ENCODE measurements at places on chromosomes 1 and 21.

GRCh38 chr1:75099581-75099980 lies 34.6 kb upstream of the LHX8 start:
- DNase-seq = no peak

DNA sequence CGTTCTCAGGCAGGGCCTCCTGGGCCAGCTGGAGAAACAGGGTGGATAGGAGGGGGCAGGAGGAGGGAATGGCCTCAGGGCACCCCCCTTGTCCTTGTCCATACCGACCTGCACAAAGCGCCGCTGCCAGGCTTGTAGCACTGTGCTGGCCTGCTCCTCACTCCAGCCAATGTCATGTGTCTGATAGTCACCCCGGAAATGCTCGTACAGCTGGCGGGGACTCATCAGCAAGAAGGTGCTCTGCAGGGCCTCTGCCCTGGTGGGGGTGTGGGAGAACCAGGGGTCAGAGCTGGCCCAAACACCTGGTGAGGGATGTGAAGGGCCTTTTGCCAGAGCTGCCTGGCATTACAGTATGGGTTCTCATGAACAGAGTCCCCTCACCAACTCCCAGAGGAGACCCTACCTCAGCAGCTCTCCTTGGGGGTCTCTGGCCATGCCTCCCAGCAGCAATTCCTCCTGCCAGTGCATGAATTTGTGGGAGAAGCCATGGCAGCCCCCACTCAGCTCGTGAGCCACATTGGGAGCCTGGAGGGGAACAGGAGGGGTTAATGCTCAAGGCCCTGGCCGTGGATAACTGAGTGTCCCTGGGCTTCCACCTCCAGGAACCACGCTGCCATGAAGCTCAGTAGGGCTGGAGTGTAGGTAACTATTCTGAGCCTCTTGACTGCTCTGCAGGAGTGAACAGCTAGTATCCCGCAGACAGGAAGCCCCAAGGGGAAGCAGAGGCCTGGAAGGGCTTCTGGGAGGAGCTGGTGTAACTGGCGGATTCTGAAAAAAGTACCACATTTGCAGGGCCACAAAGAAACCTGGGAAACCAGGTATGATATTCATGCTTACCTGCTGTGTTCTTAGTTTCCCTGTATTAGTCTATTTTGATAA lies 13.3 kb downstream of the PTCH2 start:
- DNase-seq = no peak

DNA sequence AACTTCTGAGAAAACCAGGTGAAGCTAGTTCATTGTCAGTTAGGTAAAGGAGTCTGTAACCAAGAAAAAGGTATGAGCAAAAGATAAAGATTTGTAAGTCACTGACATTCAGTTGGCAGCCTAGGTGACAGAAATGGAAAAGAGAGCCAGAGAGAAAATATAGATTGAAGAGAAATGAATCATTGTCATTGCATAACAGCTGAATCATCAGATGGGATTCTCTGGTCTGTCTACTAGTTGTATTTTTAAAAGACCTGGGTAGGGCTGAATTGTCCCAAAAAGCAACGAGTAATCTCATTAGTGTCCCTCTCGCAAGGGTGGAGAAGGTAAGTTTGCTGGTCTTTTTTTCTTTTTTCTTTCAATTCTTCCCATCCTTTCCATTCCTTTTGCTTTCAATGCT lies 36.6 kb downstream of the PTGS2 start:
- DNase-seq = no peak

GRCh38 chr1:230147253-230148125 lies 80.5 kb downstream of the GALNT2 start:
- no peak for DNase-seq

- no peak for DNase-seq
Observed at GRCh38 chr1:47791879-47792608, 205.1 kb downstream of the TRABD2B start.

- no peak for DNase-seq
Observed at GRCh38 chr1:85624361-85624760, 43.8 kb downstream of the CCN1 start.

Measured in stimulated activated CD8-positive, alpha-beta memory T cell treated with anti-CD3 and anti-CD28 coated beads, Interleukin-7, amount 100 ng/mL, for 24 hours (primary cell).